ENCODE measurements at places on chromosomes 6 and 20.

DNA sequence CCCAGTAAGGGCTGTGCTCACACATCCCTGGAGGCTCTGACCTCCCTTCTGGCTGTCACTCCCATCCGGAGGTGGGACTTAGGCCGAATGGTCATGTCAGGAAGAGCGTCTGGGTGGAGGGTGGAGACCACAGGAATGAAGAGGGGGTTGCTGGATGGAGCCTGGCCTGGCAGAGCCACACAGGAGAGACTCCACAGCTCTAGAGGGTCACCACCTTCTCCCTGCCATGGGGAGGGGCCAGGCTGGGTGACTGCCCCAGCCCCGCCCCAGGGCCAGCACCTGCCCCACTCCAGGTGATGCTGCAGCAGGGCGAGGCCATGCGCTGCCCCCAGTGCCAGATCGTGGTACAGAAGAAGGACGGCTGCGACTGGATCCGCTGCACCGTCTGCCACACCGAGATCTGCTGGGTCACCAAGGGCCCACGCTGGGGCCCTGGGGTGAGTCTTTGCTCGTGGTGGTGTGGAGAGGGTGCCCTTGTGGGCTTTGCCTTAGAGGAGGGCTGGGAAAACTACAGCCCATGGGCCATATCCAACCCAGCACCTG is 20.6 kb downstream of the RBCK1 start:
- DNase-seq, result no peak

DNA sequence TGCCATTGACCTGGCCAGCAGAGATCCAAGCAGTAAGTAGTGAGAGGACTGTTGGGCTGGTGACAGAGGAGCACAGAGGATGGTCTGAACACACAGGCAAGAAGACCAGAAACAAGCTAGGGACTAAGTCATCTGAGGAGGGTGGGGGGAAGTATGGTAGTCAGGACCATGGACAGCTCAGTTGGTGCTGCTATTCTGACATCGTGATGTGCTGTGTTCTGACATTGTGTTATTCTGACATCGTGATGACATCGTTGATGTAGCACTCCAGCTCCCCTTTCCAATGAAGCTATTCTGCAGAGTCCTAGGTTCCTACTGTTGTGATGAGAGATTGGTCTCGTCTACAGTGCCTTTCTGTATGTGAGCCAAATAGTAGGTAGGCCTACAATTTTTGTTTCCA is 28.7 kb downstream of the CFAP206 start:
- peak; percentile 59 for DNase-seq

- DNase-seq, result peak; percentile 91
These were observed 166.6 kb upstream of the MARCKS start for GRCh38 chr6:113690281-113691259.

- no peak for DNase-seq
These were observed 64.4 kb upstream of the PLEKHG1 start for GRCh38 chr6:150535151-150535804.

- DNase-seq, result peak; percentile 31
These were observed 22.9 kb downstream of the CNBD2 start for GRCh38 chr20:35991142-35991771.

DNA sequence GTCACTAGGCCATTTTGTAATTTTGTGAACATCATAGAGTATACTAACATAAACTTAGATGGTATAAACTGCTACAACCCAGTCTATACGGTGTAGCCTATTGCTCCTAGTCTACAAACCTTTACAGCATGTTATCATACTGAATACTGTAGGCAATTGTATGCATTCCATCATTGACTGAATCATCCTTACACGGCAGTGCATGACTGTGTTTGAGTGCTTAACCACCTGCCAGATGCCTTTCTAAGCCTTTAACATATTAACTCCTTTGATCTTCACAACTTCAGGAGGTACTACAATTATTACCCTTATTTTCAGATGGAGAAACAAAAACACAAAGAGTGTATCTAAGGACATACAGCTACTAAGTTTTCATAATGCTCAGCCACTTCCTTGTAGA is 14.0 kb downstream of the DPPA5 start:
- DNase-seq, result peak; percentile 78

DNA sequence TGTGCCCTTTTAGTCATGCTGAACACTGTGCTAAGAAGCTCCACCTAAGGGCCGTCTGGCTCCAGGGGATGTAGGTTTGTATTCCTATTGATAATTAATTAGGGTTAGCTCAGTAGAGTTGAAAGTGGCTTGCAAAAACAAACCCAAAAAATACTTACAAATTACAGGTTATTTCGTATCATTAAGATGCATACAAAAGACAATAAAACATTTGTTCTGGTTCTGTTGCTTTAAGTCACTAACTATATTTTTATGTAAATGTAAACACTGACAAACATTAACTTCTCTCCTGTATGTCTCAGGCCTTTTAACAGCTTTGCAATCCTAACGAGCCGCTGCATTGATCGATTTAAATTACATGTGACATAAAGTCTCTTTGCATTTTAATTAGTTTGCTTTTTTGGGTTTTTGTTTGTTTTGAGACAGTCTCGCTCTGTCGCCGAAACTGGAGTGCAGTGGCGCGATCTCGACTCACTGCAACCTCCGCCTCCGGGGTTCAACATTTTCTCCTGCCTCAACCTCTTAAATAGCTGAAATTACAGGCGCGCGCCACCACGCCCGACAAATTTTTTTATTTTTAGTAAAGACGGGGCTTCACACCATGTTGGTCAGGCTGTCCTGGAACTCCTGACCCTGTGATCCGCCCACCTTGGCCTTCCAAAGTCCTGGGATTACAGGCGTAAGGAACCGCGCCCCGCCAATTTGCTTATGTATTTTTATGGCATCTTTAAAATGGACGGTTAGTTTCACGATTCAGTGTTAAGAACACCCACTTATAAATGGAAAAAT is 110.9 kb downstream of the HFE start:
- peak; percentile 60 for DNase-seq

GRCh38 chr6:148497257-148497656 is 154.6 kb downstream of the SASH1 start:
- no peak for DNase-seq

- DNase-seq, result peak; percentile 69
These were observed 39.5 kb downstream of the UNC5CL start for GRCh38 chr6:40999569-40999968.

DNA sequence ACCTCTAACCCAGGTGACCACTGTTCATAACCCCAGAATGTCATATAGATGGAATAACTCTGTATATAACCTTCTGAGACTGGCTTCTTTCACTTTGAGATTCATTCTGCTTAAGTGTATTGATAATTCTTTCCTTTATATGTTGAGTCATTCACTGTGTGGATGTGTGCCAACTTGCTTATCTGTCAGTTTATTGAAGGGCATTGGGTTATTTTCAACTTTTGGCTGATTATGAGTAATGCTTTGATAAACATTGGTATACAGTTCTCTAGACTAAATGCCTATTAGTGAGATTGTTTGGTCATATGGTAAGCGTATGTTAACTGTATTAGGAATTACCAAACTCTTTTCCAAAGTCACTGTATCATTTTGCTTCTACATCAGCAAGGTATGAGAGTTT is 453.4 kb upstream of the SPTLC3 start:
- no peak for DNase-seq

- DNase-seq, result peak; percentile 78
These were observed 239.8 kb upstream of the SULF2 start for GRCh38 chr20:48025051-48025515.
